ENCODE measurements at places on chromosomes 5 and 9. TPM values are rescaled to one million over a fixed set of nuclear protein-coding genes. Genes with fewer than 3 reads are reported as not detected.

COL23A1 gene
- total RNA-seq = not detected

CCDC192 gene
- total RNA-seq = not detected

SCGB3A1 gene
- total RNA-seq = not detected

NUTM2G gene
- total RNA-seq = not detected

RORB gene
- total RNA-seq = not detected

GCNT4 gene
- 2.8 TPM for total RNA-seq

UNC13B gene
- total RNA-seq = 11.9 TPM

IFNA13 gene
- total RNA-seq = not detected

SPACA9 gene
- 6.2 TPM for total RNA-seq

ECSCR gene
- total RNA-seq = not detected

ISOC1 gene
- total RNA-seq = 6.2 TPM

FOXE1 gene
- not detected for total RNA-seq

PCDHB5 gene
- total RNA-seq = 1.3 TPM

ANKRD20A1 gene
- total RNA-seq = not detected

Measured in GM23248 (cell line).